ENCODE measurements at places on chromosomes 3 and 15.
A peak's percentile ranks its signal among the peaks of the same experiment; 100 is the strongest.

DNA sequence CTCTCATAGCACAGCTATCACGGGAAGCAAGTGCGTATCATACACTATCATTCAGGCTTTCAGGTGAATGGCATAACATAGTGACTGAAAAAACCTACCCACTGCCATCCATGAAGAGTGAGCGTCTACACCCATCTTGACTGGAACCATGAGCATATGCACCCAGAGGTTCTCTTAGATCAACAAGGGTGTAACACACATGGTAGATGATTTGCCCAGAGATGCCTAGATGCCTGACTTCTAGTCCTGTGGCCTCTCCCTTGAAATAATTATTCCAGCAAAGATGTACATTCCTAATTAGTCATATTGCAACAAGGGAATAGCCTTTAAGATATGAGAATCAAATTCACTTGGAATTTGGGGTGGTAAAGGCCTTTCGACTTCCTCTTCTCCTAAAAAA, 228.4 kb downstream of the GREM1 start:
- no peak for DNase-seq

GRCh38 chr3:141308588-141309218, 59.6 kb upstream of the ZBTB38 start:
- DNase-seq = peak; percentile 79

- no peak for DNase-seq
These were observed 78.2 kb downstream of the NEDD4 start for GRCh38 chr15:55915221-55915620.

DNA sequence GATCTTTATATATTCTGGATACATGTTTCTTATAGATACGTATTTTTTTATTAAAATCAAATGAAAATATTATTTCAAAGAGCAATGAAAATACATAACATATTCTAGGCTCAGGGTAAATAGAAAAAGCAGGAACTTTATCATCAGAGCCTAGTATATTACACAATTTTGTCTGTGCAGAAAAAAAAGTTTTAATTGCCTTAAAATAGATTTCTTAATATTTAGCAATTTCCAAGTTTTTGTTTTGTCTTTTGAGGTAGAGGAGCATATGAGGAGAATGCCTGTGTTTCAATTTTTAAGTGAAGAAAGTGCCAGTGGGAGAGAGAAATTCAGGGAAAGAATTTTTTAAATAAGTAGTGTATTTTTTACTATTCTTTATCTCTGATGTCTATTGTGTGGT, 10.5 kb downstream of the CAPN7 start:
- DNase-seq = no peak

GRCh38 chr3:100463646-100464155, 28.7 kb upstream of the TMEM45A start:
- DNase-seq = no peak

- DNase-seq = no peak
These were observed 86.0 kb upstream of the VEPH1 start for GRCh38 chr3:157589211-157589610.
